Esophagus muscularis mucosa (tissue), 4 donors: ENCODE measurements at places on chromosomes 4 and X. TPM values are rescaled to one million over a fixed set of nuclear protein-coding genes. Genes with fewer than 3 reads are reported as not detected.

Gene CDKL2
- 2.9 TPM for total RNA-seq

- DNase-seq = no peak
These were observed 13.1 kb downstream of the SMAD1 start for GRCh38 chr4:145494666-145495270.

DNA sequence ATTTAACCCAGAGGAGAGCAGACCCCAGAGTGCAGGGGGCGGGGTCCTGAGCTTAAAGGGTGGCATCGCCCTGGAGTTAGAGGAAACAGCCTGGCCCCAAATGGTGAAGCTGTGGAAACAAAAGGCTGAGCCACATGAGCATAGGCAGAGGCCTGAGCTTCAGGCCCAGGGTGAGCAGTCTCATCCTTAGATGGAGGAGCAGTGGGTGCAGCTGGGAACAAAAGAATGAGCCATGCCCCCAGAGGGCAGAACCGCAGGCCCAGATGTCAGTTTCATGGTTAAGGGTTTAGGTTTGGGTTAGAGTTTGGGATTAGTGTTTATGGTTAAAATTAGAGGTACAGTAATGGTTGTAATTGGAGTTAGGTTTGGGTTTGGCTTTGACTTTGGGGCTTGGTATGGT lies 44.4 kb upstream of the IL9R start:
- no peak for DNase-seq

Gene ARHGEF38
- total RNA-seq = not detected
